ENCODE measurements at places on chromosomes 11 and 22. TPM values are rescaled to one million over a fixed set of nuclear protein-coding genes. Genes with fewer than 3 reads are reported as not detected.

OR4S2 gene
- total RNA-seq = not detected

OVCH2 gene
- total RNA-seq = not detected

CD248 gene
- 0.32 TPM for total RNA-seq

TEX12 gene
- total RNA-seq = not detected

GAL gene
- total RNA-seq = not detected

CASP1 gene
- total RNA-seq = 87.9 TPM

CNTN5 gene
- total RNA-seq = not detected

UPK3A gene
- not detected for total RNA-seq

CARD18 gene
- not detected for total RNA-seq

OR52H1 gene
- 0.20 TPM for total RNA-seq

SORL1 gene
- 117 TPM for total RNA-seq

KLHDC7B gene
- total RNA-seq = 12.6 TPM

OR51A7 gene
- total RNA-seq = not detected

HOATZ gene
- not detected for total RNA-seq

ISX gene
- total RNA-seq = not detected

OR4A16 gene
- not detected for total RNA-seq

GRM5 gene
- not detected for total RNA-seq

SLC16A8 gene
- total RNA-seq = not detected

TENM4 gene
- 0.02 TPM for total RNA-seq

CLCF1 gene
- total RNA-seq = 0.29 TPM

SYCE3 gene
- not detected for total RNA-seq

SCUBE1 gene
- 0.39 TPM for total RNA-seq

SHISAL1 gene
- not detected for total RNA-seq

ZBTB44 gene
- total RNA-seq = 48.0 TPM

OR51B2 gene
- not detected for total RNA-seq

ART1 gene
- not detected for total RNA-seq

FGF19 gene
- total RNA-seq = not detected

NPTXR gene
- 1.6 TPM for total RNA-seq

MS4A6A gene
- total RNA-seq = not detected

CHID1 gene
- 53.4 TPM for total RNA-seq

ZNF215 gene
- total RNA-seq = 2.3 TPM

OSM gene
- 193 TPM for total RNA-seq

FADS2 gene
- total RNA-seq = 232 TPM
